ENCODE measurements at places on chromosomes 4 and X.
A peak's percentile ranks its signal among the peaks of the same experiment; 100 is the strongest.

- no peak for DNase-seq
Observed at GRCh38 chr4:100493756-100494155, 24.1 kb downstream of the EMCN start.

DNA sequence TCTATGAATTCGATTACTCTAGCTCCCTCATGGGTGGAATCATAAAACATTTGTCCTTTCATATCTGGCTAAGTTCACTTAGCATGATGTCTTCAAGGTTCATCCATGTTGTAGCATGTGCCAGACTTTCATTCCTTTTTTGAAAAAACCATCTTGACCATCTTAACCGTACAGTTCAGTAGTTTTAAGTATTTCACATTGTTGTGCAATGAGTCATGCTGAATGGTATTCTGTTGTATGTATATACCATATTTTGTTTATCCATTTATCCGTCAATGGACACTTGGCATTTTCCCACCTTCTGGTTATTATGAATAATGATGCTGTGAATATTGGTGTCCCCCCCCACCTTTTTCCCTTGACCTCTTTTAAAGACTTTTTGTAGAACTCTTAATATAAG, 72.4 kb upstream of the TLR2 start:
- peak; percentile 12 for DNase-seq

DNA sequence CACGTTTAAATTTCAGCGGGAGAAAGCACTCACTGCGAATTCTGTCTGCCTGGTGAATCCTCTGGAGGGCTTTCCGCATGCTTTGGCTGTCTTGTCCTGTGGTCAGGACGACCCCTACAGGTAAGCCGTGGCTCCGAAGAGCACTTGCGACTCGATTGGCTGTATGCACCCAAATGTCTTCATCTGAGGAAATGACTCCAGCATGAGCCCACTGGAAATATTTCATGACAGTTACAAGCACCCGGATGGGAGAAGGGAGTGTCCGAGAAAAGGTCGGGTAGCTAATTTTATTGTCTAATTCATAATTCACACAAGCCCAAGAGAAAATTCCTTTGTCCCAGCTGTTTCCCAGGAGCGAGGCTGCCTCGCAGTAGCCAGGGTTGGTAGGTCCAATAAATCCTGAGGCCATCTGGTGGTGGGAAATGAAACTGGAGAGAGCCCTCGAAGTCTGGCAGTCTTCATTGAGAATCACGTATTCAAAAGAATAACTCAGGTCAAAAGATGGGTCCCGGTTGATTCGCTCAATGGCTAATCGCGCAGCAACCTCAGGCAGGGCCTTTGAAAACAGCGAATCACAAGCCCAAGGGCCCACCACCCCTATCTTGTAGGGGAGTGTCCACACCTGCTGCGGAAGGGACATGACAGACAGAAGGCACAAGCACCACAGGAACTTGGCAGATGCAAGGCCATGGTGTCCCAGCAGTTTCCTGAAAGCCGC, 6.6 kb downstream of the GUCY2F start:
- no peak for DNase-seq

GRCh38 chr4:39698424-39699009, 581 bp downstream of the UBE2K start:
- DNase-seq, result no peak

DNA sequence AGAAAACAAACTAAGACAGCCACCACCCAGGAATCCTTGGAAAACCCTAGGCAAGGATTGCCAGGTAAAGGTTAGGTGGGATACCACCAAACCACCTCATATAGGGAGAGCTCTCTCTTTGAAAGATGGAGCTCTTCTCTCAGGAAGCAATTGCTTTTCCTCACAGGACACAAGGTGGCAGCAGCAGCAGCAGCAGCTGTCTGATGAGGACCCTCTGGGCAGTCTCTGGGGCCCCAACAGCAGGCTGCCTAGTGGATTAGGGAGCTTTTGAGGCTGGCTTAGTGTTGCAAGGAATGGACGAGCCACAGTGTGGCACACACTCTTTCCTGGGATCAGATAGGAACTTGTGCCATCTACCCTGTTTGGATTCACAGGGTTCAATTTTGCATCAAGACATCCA, 41.4 kb upstream of the CHRDL1 start:
- DNase-seq, result no peak

- peak; percentile 71 for DNase-seq
Observed at GRCh38 chr4:140296335-140297220, 76.9 kb upstream of the SCOC start.

- DNase-seq, result no peak
Observed at GRCh38 chr4:76607266-76607799, 172.3 kb downstream of the SHROOM3 start.

GRCh38 chr4:96154676-96155075, 314.8 kb downstream of the PDHA2 start:
- DNase-seq, result no peak

DNA sequence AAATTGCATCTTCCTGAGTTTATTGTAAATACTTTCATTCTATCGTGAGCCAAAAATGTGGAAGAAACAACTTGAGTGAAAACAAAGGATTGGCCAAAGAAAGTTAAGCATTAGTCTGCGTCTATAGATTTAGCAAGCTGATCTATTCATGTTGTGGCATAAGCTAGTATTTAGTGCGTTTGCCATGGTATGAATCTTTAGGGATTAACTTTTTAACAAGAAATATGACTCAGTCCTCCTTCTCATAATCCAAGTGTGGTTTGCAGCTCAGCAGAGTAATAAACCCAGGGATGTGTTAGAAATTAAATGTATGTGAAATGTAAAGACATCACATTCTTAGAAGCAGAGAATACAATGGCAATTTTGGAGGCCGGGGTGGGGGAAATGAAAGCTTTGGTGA, 1110.9 kb downstream of the NLGN4X start:
- no peak for DNase-seq

- no peak for DNase-seq
Observed at GRCh38 chrX:42289492-42290385, 366.4 kb upstream of the CASK start.

DNA sequence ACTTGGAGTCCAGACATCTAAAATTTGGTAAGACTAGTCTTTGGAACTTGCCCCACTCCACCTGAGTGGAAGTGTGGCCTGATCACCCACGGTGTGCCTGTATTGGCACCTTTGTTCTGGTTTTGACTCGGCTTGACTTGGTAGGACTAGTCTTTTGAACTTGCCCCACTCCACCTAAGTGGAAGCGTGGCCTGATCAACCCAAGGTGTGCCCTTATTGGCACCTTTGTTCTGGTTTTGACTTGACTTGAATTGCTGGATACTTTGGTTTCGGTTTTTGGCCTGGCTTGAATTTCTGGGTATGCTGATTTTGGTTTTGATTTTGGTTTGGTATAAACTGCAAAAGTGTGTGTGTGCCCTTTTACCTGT, 44.7 kb upstream of the UGT2B7 start:
- no peak for DNase-seq

GRCh38 chrX:72181178-72182125, at the start of gene PIN4:
TSS of gene PIN4 (plus strand) at chrX:72181757. CDS start at chrX:72181786, 29 bp downstream.
- peak; percentile 87 for DNase-seq

DNA sequence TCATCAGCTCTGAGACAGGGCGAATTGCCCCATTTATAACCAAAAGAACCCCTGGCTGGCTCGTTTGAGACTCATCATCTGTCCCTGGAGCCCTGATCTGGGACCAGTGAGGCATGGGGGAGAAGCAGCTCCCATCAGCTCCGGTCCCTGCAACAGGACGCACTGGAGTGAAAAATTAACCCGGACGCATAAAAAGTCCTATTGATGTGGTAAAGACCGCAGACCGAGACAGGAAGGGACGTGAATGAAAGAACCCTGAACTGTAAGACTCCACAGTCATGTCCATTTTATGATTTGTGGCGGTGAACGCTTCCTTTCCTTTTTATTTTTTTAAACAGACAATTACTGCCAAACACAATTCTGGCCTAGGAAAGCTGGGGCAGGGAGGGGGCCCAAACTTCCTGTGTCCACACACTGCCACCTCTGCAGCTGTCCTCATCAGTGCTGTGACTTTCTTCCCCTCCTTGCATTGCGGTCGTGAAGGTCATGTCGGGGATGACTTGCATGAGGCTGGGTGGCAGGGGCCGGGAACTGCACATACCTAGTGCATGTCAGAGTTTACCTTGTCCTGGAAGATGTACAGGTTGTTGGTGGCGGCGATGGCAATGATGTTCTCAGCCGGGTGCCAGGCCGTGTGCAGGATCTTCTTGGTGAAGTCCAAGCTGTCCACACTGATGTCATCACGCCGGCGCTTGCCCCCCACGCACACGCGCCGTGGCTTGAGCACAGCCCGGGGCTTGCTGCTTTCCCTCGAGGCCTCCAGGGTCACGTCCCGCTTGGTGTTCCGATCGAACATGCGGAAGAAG, 53.3 kb downstream of the WFS1 start:
- no peak for DNase-seq

GRCh38 chr4:127988638-127989037, 23.4 kb downstream of the ABHD18 start:
- DNase-seq, result no peak

GRCh38 chr4:123671636-123672404, 275.2 kb downstream of the SPRY1 start:
- DNase-seq, result no peak

GRCh38 chr4:152956650-152957436, 20.7 kb downstream of the FHDC1 start:
- no peak for DNase-seq

DNA sequence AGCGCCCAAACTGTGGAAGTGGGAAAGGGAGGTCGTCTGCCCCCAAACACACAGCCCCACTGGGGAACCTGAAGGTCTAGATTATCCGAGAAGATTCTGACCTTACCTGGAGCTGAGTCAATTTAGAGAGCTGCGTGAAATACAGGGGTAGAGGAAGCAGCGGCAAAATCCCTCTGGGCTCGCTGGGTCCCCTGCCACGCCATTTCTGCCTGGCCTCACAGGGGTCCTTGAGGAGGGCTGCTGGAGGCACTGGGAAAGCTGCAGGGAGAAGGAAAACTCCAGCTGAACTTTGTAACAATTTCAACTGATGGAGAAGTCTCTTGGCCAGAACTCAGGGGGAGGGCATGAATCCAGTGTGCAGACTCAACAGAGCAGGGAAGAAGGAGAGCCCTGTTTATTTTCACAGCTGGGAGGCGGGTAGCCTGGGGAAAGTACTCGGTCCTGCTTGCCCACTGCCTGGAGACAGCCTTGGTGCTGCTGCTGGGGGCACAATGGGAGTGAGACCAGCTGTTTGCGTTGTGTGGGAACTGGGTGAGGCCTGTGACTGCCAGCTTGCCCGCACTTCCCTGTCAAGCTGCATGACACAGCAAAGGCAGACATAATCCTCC, 93.2 kb upstream of the MAPK10 start:
- no peak for DNase-seq

- DNase-seq, result no peak
Observed at GRCh38 chr4:139170932-139171331, 6.1 kb downstream of the ELF2 start.

DNA sequence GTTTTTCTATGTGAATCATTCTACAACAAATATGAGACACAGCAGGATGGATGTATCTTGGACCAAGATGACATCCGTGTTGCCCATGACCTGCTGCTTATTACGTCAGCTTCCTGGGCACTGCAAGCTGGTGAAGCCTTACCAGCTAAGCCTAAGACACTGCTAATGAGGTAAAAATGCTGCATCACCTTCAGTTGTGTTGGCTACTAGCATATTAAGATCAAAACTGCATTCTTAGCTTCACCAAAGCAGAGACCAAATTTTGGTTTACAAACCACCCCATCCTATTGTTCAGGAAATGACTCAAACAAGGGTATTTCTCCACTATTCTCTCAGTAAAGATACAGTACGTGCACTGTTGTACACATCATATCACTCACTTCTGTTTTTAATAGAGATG, 50.3 kb downstream of the MAML3 start:
- DNase-seq, result no peak

DNA sequence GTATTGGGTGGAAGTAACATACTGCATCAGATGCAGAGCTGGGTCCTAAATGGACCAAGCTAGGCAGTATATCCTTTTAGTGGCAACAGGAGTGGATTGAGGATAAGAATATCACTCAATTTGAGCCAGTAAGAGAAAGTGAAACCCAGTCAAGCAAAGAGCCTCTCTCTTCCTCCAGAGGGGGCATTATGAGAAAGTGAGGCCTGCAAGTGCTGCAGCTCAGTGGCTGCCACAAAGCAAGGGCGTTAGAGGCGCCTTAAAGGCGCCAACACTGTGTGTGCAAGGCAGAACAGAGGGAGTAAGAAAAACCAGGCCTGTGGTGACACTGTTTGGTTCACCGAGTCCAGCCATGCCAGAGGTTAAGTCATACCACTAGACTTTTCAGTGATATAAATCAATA, 17.5 kb downstream of the STX18 start:
- DNase-seq, result no peak

GRCh38 chr4:175499735-175500352, 312.2 kb downstream of the GPM6A start:
- no peak for DNase-seq

DNA sequence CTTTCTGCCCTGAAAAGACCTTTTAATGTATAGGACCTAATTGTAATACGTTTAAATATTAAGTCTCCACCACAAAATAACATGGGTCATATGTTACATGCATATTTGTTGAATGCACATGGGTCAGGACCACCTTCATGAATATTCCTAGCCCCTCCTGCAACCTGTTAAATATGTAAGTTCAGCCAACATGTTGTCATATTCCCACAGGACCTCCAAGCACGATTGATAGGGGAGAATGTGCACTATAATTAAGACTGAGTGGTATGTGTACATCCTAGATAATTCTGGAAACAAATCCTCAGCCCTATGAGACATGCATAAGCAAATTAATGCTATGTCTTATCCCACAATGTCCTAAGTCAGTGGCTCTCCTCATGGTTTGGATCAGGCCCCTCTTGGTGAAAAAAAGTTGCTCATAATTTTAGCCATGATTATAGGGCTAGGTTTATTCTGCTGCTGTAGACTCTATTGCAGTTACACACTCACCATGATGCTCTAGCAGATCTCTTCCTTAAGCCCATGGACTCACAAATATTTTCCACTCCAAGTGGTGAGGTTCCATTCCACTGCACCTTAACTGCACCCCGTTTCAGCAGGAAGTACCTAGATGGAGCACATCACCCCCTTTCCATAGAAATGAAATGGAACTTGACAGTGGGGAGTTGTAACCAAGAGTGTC, 10.2 kb downstream of the TIGD2 start:
- no peak for DNase-seq

- no peak for DNase-seq
Observed at GRCh38 chr4:76892001-76892400, 5.9 kb downstream of the SOWAHB start.

GRCh38 chr4:77002321-77003107, 53.0 kb downstream of the SEPTIN11 start:
- no peak for DNase-seq

DNA sequence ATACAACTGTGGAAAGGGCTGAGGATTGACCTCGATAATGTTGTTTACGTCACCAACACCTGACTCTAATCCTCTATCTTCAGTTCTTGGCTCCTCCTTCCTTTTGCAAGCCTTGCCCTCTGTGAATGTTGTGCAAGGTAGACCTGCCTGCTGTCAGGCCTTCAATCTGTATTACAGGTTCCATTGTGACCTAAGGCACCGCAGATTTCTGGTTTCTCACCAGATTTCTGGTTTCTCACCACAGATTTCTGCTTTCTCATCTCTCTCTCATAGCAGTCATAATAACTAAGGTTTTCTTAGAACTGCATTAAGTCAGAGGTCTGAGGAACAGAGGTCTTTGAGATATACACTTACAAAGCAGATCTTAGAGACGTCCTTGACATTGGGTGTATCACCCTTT, 51.5 kb upstream of the ETNPPL start:
- DNase-seq, result no peak
